ENCODE measurements at places on chromosomes 7 and 10.

- DNase-seq: no peak
Observed at GRCh38 chr7:92052684-92053083, 81.6 kb downstream of the CYP51A1 start.

- DNase-seq: no peak
Observed at GRCh38 chr7:151768805-151769187, 108.1 kb downstream of the PRKAG2 start.

- no peak for DNase-seq
Observed at GRCh38 chr7:102129636-102130370, 156.9 kb upstream of the SH2B2 start.

DNA sequence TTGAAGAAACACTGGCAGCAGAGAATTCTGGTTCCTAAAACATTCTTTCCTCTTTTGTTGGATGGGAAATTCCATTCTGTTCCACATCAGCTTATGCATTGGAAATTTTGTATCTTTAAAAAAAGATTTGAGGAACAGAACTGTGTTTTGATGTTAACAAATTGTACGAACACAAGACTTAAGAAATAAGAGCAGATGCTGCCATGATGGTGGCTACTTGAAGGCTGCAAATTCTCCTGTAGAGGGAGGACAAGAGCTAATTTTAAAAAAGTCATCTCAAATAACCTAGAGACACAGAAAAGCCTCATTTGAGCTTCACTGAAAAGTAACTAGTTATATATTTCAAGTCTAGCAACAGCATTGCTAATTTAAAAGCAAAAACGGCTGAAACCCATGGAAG is 29.8 kb downstream of the NDUFB2 start:
- no peak for DNase-seq

DNA sequence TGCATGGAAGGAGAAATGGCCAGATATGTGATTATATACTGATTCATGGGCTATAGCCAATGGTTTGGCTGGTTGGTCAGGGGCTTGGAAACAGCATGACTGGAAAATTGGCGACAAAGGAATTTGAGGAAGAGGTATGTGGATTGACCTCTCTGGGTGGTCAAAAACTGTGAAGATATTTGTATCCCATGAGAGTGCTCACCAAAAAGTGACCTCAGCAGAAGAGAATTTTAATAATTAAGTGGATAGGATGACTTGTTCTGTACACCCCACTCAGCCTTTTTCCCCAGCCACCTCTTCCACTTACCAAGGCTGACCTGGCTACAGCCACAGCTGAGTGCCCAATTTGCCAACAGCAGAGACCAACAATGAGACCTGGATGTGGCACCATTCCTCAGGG is 146.7 kb downstream of the GPR37 start:
- no peak for DNase-seq

GRCh38 chr7:4803397-4804241 is 28.2 kb downstream of the AP5Z1 start:
- DNase-seq: no peak

DNA sequence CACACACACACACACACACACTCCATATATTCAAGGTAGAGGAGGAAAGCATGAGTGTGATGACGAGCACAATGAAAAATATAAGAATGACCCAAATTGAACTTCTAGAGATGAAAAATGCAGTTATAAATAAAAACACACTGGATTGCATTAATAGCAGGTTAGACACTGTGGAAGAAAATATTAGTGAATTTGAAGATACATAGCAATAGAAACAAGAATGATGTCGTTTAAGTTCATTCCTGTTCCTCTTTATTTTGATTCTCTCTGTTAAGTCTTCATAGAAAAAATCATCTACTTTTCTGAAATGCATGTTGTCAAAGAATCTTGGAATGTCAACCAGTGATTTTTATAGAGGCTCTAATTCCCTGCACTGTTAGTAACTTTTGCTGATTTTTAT is 78.4 kb downstream of the BTAF1 start:
- DNase-seq: no peak

DNA sequence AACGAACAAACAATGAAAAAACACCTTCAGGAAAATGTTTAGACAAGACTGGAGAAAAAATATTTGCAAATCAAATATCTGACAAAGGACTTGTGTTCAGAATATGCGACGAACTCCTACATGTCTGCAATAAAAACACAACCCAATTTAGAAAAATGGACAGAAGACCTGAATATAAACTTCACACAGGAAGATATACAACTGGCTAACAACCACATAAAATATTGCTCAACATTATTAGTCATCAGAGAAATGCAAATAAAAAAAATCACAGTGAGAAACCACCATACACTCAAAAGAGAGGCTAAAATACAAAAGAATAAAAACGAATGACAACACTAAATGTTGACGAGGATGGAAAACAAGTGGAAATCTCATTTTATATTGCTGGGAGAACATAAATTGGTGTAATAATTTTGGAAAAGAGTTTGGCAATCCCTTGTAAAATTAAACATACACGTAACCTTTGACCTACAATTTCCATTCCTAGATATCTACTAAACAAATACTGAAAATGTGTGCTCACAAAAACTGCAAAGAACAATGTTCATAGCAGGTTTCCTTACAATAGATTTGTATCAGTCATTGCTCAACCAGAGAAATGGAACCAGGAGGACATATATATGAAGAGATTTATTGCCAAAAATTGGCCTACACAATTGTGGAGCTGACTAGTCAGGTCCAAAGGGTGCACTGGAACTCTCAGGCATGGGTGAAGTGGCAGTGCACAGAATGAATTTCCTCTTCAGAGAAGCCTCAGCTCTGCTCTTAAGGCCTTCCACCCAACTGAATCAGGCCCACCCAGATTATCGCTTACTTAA is 82.9 kb upstream of the OGDHL start:
- DNase-seq: no peak

- DNase-seq: no peak
Observed at GRCh38 chr7:88132725-88133124, 87.1 kb downstream of the SRI start.

- DNase-seq: no peak
Observed at GRCh38 chr7:18408461-18408860, 87.1 kb upstream of the HDAC9 start.

GRCh38 chr10:58573144-58573543 is 60.5 kb downstream of the BICC1 start:
- DNase-seq: no peak

DNA sequence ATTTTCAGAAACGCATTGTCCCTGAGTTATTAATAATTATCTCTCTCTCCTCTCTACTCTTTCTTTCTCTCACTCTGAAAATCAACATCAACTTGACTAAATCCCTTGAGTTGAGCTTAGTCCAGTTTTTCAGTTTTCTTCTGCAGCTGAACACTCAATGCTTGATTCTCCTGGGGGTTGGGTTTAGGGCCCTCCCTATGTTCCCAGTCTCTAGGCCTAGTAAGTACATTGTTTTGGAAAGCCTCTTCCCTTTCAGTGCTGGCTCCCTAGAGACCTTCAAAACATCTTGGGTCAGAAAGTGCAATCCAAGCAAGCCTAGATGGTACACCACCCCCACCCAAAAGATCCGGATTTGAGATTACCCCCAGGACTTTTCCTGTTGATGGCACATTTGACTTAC is 488.5 kb downstream of the LRMDA start:
- no peak for DNase-seq

- no peak for DNase-seq
Observed at GRCh38 chr7:22806752-22807151, 15.9 kb downstream of the TOMM7 start.

- DNase-seq: no peak
Observed at GRCh38 chr10:131093346-131093745, 218.2 kb downstream of the TCERG1L start.

DNA sequence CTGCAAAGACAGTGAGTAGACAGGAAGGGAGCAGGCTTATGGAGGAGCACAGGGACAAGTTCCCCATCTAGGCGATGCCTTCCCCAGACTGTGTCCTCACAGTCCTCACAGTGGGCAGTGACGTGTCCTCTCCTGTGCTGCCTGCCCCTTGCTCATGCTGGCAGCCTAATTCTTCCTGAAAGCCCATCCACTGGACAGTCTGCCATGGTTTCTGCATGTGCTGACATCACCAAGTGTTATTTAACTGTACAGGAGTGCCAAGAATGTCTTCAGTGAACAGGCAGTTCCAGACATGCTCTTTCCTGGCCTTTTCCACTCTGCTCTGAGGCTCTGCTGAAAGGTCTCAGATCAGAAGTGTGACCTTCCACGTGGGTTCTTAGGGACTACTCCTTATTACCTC is 54.1 kb downstream of the ZNF248 start:
- no peak for DNase-seq

- no peak for DNase-seq
Observed at GRCh38 chr7:139242741-139243281, 11.8 kb downstream of the UBN2 start.

GRCh38 chr10:127964621-127965020 is 57.7 kb downstream of the PTPRE start:
- DNase-seq: no peak

GRCh38 chr7:43557831-43558495 is 24.9 kb upstream of the STK17A start:
- no peak for DNase-seq

All from stimulated activated CD8-positive, alpha-beta memory T cell treated with anti-CD3 and anti-CD28 coated beads, Interleukin-15, amount 100 ng/mL, for 4 hours (primary cell).